ENCODE measurements at places on chromosomes 16 and 17.

DNA sequence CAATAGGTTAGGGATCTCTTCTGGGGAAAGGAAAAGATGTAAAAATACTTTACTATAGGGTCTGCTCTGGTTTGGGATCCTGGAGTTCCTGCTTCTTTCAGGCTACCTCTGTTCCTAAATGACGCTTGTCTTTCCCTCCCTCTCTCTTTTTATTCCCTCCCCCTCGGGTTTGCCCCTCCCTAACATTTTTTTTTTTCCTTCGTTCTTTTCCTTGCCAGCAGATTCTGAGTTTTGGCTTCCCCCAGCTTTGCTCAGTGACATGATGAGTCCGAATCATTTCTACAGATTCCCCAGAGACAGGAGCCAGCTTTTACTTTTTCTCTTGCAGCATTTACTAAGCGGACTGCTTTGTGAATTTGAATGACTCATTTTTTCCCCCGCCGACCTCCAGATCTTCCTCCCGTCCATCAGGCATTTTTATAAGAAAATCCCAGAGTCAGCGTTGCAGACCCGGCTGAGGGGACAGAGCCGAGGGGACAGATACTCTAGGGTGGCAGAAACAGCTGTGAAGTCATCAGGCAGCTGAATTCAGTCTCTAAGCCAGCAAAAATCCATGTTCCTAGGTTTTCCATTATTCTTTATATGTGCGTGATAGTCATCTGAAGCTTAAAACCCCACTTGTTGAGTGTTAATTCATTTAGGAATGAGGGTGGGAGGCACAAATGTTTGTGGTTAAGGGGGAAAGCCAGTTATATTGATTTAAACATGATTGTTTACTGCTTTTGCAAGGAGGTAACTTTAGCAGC lies at the start of gene TMEM100:
Gene TMEM100 (minus strand): TSS at position 123 of the 746 bp plus-strand sequence. CDS start 1,794 bp downstream, outside the sequence.
- no peak for DNase-seq

DNA sequence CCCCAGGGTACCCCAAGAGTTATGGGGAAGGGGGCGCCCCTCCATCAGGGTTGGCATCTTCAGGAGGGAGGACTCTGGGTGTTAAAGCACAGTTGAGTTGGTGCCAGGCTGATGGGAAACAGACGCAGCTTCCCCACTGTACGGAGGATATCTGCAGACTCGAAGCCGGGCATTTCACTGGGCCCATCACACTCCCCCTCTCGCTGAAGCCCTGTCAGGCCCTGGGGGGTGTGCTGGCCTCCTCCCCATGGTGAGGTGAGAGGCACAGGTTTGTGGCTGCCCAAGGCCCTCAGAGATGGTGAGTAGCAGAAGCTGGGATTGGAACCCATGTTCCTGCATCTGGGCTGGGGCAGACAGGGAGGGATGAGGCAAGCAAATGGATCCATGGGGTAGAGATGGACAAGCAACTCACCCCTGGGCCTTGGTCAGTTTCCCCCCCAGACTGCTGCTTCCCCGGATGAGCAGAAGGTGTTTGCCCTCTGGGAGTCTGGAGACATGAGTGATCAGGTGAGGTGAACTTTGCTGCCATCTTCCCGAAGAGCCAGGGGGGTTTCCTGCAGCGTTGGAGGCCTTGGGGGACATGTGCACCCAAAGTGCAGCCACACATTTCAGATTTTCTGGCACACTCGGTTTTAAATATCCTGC lies 31.0 kb downstream of the POLR3E start:
- DNase-seq = no peak

DNA sequence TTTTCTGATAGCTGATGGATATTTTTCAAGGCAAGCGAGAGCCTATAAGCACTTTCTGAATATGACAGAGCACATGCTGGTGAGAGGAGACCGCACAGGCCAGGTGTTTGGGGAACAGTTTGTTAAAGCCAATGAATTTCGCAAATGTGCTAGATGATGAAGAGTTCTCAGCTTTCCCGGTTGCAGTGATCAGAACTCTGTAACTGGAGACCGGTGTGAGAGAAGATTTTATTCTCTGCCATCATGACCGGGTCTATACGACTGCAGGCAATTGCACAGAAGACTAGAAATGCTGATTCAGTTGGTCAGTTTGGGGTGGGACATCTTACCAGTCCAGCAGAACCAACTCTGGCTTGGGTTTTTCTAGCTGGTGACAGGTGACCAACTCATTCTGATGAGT lies 25.4 kb downstream of the SMTNL2 start:
- DNase-seq = no peak

- DNase-seq = no peak
These were observed 12.3 kb downstream of the ELAC2 start for GRCh38 chr17:13005530-13005929.

DNA sequence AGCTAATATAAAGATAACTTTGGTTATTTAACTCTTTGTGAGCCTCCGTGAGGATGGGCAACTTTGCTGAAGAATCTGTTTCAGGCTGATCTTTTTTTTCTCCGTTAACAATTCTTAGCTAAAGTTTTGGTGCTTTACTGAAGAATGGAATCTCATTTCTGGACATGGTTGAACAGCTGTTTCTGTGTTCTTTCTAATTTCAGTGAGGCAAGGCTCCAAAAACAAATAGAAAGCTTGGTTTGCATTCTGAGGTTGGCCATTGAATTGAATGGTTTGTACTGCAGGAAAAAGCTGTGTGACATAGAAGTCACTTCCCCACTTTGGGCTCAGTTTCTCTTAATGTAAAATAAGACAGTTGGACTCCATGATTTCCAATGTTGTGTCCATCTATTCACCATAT lies 22.3 kb upstream of the HLF start:
- DNase-seq = no peak

- no peak for DNase-seq
These were observed 9.2 kb downstream of the ARHGAP27 start for GRCh38 chr17:45423304-45423974.

DNA sequence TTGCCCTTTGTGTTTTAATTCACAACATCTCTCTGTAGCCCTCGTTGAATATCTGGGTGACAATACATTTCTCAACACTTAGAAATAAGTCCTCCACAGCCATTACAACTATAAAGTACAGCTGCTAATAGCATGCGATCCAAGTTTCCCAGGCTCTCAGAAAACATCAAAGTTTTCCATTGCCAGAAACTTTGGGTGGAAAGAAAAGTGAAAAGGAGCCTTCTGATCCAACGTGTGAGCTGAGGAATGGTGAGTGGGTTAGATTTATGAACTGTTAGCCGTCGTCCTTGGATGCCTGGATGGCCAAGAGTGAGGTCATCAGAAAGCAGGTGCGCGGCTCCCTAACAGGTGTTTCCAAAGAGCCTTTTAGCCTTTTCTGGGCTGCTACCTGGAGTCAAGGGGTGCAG lies 258.0 kb downstream of the PMP22 start:
- DNase-seq = no peak

GRCh38 chr16:11990702-11991390 lies 14.3 kb downstream of the SNX29 start:
- DNase-seq = no peak

DNA sequence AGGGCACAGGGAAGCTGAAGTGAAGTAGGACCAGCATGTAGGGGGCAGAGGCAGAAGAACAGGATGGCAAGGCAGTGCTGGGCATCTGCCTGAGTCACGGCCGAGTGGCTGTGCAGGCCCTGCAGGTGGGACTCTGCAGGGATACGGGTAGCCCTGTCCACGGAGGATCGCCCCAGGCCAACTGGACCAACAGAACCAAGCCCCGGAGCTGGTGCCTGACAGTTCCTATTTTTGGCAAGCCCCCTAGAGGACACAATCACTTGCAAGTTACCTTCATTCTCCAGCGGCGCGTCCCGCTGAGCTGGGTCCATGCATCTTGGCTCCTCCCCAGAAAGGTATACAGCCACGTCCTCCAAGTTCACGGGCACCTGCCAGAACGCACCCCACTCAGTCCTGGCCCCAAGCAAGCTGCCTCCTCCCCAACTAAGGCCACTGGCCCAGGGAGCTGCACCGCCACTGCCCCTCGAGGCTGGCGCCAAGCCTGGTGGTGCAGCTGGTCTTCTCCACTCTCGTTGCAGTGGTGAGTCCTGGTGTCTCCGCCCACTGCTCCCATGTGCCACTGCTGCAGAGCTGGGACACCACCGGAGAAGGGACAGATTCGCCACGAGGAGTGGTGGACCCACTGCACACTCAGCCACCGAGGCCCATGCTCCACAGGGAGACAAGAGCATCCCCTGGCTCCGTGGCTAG lies 6.6 kb downstream of the ZNF500 start:
- DNase-seq = no peak
